Cortex of kidney (tissue), 1 donor: ENCODE measurements at places on chromosomes 2 and 18.

DNA sequence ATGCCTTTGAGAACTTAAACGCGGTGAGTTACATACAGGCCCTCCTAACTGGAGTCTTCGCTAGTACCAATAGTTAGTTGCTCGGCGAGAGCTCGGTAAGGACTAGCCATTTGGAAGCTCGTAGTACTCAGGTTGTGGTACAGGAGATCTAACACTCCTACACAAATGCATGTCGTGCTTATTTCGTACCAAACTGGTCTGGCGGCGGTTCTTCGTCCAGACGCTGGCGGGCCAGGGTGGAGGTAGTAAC is 346 bp upstream of the VRK2 start:
- no peak for DNase-seq

DNA sequence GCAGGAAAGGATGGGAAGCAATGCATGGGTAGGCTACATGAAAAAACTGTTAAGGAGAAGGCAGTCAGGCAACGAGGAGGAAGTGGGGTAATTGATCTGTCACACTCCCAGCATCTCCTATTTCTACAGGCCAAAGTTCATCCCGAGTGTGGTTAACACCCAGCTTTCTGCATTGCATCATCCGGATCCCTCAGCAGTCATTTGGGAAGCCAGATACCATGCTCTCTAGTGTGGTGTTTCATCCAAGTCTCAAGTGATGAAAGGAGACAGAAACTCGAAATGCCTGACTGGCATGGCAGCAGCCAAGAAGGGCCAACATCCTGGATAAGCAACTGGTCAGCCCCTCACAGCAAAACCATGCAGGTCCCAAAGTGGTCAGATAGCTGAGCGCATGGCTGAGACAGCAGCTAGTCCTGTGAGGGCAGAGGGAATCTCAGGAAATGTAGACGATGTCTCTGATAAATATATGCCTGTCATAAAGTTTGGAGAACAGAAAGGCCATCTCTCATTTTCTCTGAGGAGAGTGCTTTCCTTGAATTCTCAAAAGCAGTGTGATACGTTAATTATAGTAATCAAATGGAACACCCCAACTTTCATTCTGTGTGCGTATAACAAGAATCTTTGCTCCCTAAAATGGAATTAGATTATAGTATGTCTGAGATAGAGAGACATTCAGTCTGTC is 24.8 kb upstream of the HNRNPA3 start:
- no peak for DNase-seq

DNA sequence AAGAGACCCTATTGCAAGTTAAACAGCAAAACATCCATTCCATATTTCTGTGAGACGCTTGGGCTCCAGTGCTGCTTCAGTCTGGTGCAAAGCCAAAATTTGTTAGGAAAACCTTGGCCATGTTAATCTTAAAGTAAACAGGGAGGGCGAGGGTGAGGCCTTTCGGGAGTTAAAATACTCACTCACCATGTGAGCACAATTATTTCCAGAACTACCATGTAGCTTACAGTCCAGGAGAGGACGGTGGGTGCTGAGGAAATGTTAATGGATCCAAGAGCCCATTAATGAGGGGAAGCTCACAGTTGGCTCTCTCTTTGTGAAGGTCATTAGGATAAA is 286.4 kb downstream of the SLC8A1 start:
- DNase-seq, result no peak

GRCh38 chr2:97870396-97870843 is 125.3 kb downstream of the TMEM131 start:
- DNase-seq, result no peak

GRCh38 chr2:19337202-19337601 is 21.2 kb downstream of the OSR1 start:
- DNase-seq, result no peak
